T-helper 17 cell (primary cell): ENCODE measurements at places on chromosomes 4 and X. TPM values are rescaled to one million over a fixed set of nuclear protein-coding genes. Genes with fewer than 3 reads are reported as not detected.
A peak's percentile ranks its signal among the peaks of the same experiment; 100 is the strongest.

GRCh38 chrX:69374569-69374968, 129.6 kb upstream of the NALF2 start:
- no peak overlapping the region for H3K27ac ChIP-seq
- DNase-seq, result no peak
- H3K4me3 ChIP-seq, result no peak overlapping the region
- peaks cover 8% of the 10 kb centered on the region for H3K36me3 ChIP-seq

DNA sequence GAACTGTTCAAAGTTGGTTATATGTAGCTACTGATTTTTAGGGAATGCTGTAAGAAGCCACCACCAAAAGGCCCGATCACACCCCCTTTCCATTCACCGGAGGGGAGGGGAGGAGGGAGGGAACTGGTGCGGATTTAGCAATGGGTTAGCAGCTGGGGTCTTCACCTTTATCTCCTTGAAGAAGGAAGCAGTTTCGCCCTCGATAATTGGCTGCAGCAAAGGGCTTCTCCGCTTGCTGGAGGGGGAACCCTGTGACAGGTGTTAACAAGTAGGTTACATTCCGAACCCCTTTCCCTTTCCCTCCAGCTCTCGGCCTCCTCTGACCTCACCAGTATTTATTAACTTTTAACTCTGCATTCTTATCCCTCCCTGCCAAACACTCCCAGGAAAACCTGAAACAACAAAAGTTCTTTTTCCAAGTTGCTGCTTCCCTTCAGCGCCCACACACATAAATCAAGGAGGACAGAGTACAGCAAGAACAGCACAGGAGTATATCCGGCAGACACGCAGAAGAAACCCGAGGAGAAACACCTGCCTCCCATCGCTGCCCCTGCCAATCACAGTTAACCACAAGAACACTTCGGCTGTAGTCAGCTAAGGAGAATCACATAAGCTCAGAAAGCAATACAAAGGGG, 39.8 kb upstream of the NAP1L5 start:
- DNase-seq, result no peak
- H3K27ac ChIP-seq, result peak overlapping the region; percentile 45
- no peaks in the 10 kb centered on the region for H3K27me3 ChIP-seq
- peaks cover 10% of the 10 kb centered on the region for H3K4me1 ChIP-seq

DNA sequence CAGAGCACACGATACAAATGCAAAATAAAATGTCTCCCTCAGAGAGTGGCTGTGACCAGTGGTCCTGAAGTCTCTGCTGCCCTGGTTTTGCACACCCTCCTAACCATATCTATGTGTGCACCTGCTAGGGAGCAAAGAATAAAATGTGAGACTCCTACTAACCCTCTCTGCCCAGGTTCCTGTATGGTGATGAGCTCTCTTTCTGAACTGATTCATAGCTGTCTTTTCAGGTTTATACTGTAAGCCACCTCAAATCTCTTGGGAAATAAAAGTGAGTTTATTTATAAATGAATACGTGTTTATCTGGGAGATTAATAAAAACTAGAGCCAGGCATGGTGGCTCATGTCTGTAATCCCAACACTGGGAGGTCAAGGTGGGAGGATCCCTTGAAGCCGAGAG, 126.0 kb upstream of the RBPJ start:
- no peak for DNase-seq
- no peak overlapping the region for H3K4me3 ChIP-seq
- no peaks in the 10 kb centered on the region for H3K36me3 ChIP-seq
- no peak overlapping the region for H3K27ac ChIP-seq
- H3K27me3 ChIP-seq, result no peaks in the 10 kb centered on the region

The EDNRA gene
- total RNA-seq, result not detected
